ENCODE measurements at places on chromosomes 4 and X.

DNA sequence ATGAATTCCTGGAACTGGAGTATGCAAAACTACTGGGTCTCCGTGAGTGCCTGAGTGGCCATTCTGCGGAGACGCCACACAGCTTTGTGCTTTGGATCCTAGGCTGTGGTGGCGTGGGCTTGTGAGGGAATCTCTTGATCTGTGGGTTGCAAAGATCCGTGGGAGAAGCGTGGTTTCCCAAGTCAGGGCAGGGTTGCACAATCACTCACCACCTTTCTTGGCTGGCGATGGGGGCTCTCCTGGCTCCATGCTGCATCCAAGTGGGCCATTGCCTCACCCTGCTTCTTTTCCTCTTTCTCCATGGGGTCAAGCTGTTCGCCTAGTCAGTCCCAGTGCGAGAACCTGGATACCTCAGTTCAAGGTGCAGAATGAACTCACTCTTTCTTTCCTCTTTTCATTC, 62.5 kb downstream of the SLAIN2 start:
- no peak for DNase-seq

GRCh38 chrX:46630141-46630540, 56.6 kb downstream of the CHST7 start:
- DNase-seq, result no peak

DNA sequence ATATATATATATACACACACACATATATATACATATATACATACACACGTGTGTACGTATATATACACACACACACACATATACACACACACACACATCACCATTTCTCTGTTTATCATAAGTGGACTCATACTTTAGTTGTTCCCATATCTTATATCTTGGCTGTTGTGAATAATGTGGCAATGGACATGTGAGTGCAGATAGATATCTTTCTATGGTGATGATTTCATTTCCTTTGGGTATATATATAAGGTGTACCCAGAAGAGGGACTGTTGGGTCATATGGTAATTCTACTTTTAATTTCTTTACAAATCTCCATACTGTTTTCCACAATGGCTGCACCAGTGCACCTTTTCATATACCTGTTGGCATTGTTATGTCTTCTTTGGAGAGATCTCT, 105.9 kb downstream of the LARP1B start:
- no peak for DNase-seq

DNA sequence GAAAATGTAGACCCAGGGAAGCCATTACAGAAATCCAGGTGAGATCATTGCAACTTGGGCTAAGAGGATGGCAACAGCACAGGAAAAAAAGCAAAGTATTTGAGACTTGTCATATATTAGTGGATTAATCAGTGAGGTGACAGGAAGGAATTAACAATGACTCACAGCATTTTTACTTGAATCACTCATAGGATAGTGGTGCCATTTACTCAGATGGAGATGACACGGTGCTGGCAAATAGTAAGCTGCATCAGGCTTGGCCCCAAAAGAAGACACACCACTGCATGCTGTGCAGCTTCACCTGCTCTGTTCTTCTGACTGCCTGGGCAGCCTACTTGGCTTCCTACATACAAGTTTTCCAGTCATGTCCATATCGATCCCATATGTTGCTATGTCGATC, 144.8 kb downstream of the FRYL start:
- no peak for DNase-seq

DNA sequence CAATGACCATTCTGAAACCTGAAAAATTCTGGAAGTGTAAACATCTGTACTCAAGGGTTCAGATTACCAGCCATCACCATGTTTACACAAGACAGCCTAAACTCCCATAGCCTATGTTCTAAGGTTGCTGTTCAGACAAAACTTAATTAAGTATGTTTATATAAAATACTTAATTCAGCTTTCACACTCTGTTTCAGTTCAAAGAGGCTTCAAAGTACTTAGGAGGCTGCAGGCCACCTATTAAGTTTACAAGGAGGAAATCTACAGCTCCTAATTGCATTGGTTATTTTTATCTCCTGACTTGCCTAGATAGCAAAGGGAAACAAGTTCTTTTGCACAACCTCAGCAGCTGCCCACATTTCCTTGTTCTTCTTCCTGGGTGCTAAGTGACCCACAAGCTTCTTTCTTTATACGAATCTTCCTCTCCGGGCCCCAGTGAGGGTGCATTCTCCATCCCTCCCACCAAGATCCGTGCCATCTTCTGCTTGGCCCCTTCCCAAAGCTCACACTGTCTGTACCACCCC, 2.0 kb downstream of the GAK start:
- DNase-seq, result no peak

GRCh38 chr4:2245057-2245786, 3.3 kb upstream of the HAUS3 start:
- no peak for DNase-seq

GRCh38 chr4:14237911-14238310, 610.4 kb upstream of the BOD1L1 start:
- DNase-seq, result no peak

Data from NCI-H2171 (cell line).